Activated CD4-positive, alpha-beta memory T cell treated with anti-CD3 and anti-CD28 coated beads for 36 hours (primary cell): ENCODE measurements at places on chromosomes 4 and X. TPM values are rescaled to one million over a fixed set of nuclear protein-coding genes. Genes with fewer than 3 reads are reported as not detected.

DNA sequence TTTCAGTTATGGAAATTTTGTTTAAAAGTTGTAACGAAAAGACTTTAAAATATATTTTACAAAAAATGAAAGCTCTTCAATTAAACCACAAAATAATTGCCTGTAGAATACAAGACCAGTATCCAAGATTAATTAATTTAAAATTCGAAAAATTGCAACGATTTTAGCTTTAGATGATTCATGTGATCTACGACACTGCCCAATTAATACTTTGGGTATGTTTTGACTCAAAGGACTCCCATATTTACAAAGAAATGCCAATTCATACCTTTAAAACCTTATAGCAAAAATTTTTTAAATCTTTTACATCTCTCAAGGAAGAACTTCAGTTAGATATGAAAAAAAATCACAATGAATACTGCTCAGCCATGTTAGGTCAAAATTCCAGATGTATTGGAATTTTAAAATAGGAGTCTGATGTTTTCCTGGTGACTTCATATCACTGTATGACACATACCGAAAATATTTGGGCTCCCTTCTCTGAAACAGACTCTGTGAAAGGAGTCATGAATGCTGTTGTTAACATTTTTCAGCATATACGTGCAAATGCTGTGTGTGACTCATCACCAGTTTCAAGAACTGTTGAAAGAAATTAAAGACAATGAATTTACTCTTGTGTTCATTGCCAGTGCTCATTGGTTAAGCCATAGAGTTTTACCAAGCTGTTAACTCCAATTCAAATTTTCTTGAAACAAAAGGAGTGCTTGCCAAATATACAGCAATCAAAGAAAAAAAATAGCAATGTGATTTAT is 13.8 kb upstream of the SMS start:
- DNase-seq: no peak

DNA sequence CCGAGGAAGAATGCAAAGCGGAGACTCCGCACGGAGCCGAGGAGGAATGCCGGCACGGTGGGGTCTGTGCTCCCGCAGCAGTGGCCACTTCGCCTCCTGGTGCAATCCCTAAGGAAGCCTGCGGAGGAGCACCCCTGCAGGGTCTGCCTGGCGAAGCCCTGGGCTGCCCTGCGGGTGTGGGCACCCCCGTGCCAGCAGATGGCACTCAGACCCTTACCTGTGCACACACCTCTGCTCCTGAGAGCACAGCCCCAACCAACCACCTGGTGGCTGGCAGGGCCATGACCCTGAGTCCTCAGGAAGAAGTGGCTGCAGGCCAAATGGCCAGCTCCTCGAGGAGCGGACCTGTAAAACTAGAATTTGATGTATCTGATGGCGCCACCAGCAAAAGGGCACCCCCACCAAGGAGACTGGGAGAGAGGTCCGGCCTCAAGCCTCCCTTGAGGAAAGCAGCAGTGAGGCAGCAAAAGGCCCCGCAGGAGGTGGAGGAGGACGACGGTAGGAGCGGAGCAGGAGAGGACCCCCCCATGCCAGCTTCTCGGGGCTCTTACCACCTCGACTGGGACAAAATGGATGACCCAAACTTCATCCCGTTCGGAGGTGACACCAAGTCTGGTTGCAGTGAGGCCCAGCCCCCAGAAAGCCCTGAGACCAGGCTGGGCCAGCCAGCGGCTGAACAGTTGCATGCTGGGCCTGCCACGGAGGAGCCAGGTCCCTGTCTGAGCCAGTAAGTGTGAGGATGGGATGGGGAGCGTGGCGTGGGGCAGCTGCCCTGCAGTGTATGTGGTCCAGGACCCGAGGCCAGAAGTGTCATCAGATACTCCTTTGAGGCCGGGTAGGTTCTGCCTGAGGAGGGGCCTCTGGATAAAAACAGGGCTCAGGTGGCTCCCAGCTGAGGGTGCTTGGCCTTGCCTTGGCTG is 7.0 kb downstream of the TACC3 start:
- DNase-seq: no peak

ZFP42 gene
- not detected for total RNA-seq

DNA sequence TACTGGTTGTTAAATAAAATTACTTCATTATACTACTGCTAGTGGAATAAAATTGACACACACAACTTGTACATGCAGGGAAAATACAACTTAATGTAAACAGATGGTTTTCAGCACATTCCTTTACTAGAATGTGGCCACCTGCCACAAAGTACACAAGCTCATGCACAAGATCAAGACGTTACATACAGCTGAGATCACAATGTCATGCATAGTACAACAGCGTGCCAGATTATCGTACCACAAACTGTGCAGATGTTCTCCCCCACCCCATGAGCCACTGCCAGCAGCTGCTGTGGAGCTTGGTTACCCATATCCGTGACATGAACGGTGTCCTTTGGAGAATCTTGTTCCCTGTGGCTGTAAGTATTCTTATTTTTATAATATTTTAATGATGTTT is 27.7 kb downstream of the FBXO8 start:
- no peak for DNase-seq

MGAT4D gene
- total RNA-seq: not detected

DNA sequence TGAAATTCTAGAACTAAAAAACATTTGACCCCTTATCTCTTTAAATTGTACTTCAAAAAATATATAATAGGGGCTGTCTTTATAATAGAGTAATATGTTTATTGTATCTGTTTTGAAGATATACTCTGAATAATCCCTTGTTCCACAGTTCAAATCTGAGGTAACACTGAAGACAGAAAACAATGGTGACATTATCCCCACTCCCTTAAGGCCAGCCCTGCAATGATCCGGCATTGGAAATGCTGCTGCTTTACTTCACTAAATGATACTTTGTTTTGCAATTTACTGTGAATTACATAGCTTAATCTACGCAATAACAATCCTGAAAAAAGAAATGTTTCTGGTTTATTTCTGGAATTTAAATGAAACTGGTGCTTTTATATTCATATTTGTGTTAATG is 34.4 kb upstream of the ZFP42 start:
- no peak for DNase-seq

- DNase-seq: peak; percentile 67
These were observed 4.7 kb downstream of the RASGEF1B start for GRCh38 chr4:81466841-81467671.

- DNase-seq: no peak
These were observed 201.6 kb downstream of the STIM2 start for GRCh38 chr4:27062256-27062655.

GRCh38 chr4:41880840-41881831 is 54.1 kb upstream of the TMEM33 start:
- DNase-seq: no peak

GRCh38 chr4:102454268-102454667 is 46.9 kb upstream of the NFKB1 start:
- no peak for DNase-seq

ATG4A gene
- total RNA-seq: 9.7 TPM

HPGD gene
- total RNA-seq: 3.4 TPM

DNA sequence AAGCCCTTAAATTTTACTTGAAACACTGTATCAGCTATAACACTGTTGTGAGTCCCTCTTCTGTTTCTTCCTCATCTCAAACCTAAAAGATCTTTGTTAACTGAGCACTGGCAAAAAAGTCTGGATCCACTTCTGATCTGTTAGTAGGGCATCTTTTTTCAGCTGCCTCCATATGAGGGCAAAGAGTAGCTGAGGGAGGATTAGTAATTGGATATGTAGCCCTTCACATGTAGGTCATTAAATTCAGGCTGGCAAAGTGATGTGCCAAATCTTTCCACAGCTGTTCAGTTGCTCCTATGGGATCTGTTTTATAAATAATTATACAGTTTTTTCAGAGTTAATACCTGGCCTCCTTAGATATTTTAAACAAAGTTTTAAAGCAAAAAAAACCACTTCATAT is 1.1 kb upstream of the TRMT10A start:
- no peak for DNase-seq

DNA sequence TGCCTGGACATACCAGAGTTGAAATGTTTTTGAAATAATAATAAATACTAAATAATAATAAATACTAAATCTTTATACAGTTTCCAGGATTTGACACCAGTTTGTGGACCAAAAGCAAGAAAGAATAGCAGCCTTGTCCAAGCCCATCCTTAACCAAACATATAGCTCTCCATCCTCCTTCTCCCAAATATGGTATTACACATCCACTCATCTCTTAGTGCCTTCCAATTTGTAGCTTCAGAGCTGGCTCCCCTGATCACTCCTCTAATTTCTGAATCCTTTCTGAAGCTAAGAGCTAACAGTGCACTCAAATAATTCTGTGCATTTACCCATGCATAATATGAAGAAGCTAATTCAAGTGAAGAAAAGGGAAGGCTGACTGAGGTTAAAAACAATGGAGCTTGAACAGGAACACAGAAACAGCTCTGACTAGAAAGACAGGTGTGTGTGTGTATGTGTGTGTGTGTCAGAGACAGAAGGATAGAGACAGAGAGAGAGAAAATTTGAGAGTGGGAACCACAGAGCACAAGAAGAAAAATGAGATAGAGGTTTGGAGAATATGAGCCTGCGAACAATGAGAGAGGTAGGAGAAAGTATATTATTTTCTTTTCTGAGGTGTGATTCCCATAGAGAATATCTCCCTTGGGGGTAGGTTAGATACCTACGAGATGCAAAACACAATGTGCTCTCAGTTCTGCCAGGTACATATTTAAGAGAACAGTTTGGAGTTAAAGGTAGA is 123.5 kb downstream of the CAMK2D start:
- DNase-seq: no peak

DNA sequence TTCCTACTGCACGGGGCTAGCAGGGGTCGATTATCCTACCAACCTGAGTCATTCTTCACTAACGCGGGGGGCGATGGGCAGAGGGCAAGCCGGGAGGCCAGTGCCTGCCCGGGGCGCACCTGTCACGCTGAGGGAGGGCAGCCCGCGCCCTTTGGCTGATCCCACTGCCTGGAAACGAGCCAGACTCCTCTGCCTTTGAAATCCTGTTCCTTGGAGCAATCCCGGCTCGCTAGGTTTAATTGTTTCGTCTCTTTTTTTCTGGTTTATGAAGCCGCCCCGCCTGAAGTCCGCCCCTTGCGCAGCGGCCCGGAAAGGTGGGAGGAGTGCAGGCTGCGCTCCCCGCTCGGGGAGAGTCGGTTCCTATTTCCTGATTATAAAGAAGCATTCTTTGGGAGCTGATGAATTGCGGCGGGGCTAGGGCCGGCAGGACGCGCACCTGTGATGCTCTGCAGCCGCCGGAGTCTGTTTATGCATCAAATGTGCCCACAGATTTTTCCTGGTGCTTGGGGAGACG is 484.2 kb downstream of the BCOR start:
- peak; percentile 35 for DNase-seq

GRCh38 chrX:151675121-151675746 is 20.0 kb upstream of the PRRG3 start:
- DNase-seq: no peak

MAGEA9B gene
- not detected for total RNA-seq

DNA sequence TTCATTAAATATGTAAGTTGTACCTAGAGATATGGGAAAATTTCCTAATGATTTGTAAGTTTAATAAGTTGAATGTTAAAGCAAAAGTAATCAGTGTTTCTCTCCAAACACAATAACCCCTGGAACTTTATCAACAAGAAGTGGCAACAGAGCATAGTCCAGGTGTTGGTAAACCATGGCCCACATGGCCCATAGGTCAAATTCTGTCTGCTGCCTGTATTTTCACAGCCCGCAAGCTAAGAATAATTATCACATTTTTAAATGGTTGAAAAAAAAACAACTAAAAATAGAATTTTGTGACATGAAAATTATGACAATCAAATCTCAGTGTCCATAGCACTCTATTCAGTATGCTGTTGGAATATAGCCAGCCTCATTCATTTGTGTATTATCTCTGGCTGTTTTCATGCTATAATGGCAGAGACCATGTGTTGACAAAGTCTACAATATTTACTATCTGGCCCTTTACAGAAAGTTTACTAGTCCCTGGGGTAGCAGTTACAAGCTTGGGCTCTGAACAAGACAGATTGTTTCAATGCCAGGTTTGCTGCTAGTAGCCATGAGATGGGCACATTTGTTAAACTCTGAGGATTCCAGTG is 395.8 kb downstream of the GASK1B start:
- no peak for DNase-seq

- no peak for DNase-seq
These were observed 30.8 kb upstream of the MXD4 start for GRCh38 chr4:2292646-2293108.

GRCh38 chrX:120140293-120140981 is 18.0 kb upstream of the RHOXF2 start:
- no peak for DNase-seq

DNA sequence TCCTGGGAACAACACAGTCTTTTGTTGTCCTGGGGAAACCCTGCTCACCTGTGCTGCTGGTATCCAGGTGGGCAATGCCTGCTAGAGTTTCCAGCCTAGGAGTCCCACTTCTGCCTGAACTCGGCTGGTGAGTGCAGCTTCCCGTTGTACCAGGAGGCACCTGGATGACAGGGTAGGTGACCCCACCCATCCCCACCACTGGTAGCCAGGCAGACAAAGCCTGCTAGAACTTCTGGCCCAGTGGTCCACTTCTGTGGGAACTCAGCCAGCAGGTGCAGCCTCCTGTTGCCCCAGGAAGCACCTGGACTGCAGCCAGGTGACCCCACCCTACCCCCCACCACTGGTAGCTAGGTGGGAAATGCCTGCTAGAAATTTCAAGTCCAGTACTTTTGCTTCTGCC is 9.7 kb upstream of the TCEAL2 start:
- DNase-seq: no peak

DNA sequence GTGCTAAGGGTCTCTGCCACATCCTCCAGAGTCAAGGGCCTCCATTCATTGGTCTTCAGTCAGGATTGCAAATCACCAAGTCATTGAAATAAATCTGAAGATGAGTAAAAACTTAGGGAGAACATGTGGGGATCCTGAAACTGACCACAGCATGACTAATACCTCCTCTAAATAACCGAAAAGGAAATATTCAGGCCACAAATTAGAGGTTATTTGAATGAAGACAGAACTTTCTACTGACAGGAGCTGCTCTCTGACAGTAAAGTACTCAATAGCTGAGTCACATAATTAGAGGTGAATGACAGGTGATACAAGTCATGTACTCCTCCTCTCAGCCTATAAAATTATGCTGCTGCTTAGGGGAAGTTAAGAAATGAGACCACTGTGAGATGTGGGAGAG is 240.2 kb upstream of the F9 start:
- no peak for DNase-seq

DCHS2 gene
- total RNA-seq: not detected

DNA sequence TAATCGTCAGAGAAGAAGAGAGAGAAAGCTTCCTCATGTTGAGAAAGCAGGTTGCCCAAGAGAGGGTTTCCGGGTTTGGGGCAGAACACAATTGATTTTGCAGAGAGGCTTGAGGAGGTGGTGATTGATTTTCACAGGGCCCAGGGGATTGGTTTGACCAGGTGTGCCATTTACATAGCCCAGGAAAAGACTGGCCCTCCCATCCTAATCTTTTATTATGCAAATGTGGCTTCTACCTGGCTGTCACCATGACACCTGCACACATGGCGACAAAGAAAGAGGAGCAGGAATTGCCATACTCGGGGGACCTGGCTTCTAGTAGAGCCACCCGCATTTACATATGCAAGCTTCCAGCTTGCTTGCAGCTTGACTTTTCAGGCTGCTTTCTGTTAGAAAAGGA is 405.3 kb downstream of the PPP4R3C start:
- DNase-seq: no peak

GRCh38 chr4:145178740-145179280 is 1.6 kb downstream of the OTUD4 start:
- DNase-seq: peak; percentile 36
